Stimulated activated CD8-positive, alpha-beta memory T cell treated with anti-CD3 and anti-CD28 coated beads, Interleukin-15, amount 100 ng/mL, for 48 hours (primary cell): ENCODE measurements at places on chromosomes 6 and 20.

DNA sequence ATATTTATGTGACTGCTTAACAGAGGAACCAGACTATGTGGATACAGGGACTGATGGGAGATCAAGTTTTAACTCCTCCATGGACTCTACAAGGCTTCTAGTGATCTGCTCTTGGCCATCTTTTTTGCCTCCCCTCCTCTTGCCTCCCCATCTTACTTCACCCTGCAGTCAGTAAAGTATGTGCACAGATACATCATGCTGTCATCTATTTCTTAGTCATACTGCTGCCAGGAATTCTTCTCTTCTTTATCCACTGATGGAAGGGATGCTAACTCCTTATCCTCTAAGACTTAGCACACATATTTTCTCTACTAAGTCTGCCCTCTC is 27.6 kb upstream of the FAM83C start:
- DNase-seq: no peak

DNA sequence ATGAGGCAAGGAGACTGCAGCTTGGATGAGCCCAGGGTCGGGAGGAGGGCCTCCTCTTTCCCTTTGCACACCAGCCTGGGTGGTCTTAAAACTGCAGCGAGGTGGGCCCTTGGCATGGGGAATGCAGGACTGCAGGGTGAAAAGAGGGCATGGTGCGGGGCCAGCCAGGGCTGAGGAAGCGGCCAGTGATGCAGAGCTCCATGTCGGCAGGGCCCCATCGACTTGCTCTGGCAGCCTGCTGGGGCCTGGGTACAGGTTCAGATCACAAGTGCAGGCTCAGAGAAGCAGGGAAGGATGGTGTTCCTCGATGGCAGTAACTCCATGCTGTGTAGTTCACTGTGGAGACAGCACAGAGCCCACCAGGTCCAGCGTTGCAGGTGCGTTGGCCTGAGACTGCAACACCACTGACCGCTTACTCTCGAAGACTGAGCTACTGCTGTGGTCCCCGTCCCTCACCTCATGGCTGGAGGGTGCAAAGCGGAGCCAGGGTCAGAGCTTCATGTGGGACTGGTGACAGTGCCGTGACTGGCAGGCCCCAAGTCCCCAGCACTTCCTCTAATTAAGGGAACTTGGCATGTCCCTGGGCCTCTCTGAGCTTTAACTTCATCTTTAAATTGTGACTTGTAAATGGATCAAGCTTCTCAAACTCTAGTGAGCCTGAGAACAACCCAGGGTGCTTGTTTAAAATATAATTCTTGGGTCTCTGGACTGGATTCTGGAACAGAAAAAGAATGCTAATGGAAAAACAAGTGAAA is 223.2 kb downstream of the SYNDIG1 start:
- DNase-seq: no peak

GRCh38 chr20:2795451-2795850 is 5.0 kb downstream of the CPXM1 start:
- DNase-seq: no peak

- no peak for DNase-seq
These were observed 61.0 kb downstream of the TCP11 start for GRCh38 chr6:35080016-35080680.

GRCh38 chr6:170030821-170031471 is 259.9 kb downstream of the DLL1 start:
- no peak for DNase-seq

GRCh38 chr20:11222243-11222642 is 548.4 kb upstream of the JAG1 start:
- no peak for DNase-seq

DNA sequence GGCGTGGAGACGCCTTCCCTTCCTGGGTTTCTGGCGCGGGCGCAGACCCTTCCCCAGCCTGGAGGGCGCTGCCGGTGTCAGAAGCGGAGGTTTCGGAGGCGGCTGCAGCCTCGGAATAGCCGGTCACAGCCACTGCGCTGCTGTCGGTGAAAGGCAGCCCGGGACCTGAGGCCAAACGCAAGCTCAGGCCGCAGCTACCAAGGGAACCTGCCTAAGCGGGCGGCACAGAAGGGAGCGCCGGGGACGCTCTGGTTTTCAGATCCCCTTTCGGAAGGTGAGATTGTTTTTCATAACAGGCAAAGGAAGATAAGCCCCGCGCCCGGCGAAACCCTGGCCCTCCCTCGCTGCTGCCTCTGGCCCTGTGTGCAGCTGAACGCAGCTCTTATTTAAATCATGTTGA is 116.5 kb downstream of the FAM120B start:
- DNase-seq: no peak

DNA sequence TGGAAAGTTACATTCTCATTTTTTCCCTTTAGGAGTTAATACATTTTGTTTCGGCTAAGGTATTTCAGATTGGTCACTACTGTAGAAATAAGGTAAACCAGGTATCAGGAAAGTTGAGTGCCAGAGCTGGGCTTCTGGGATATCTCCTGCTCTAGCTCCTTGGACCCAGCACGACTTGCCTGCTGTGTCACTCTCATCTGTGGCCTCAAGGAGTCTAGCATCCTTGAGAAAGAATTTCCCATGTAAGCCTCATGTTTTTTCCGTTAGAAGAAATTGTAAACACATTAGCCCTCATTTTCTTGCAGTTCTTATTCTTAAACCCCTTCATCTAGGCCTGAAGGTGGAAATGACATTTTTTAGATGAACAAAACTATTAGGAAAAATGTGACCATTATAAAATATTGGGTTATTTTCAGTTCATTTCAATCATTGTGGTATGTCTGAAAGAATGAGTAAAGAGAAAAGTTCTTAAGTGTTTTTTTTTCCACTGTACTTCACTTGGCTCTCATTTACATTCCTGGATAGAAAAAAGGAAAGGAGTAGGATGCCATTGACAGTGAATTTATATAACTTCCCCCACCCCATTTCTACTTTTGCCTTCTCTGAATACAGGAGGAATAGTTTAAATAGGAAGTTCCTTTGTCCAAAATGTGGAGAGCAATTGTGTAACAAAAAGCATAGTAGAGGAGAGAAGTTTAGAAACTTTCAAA is 46.7 kb downstream of the CD2AP start:
- no peak for DNase-seq

- no peak for DNase-seq
These were observed 10.6 kb downstream of the HCRTR2 start for GRCh38 chr6:55184782-55185530.

GRCh38 chr6:24910331-24910960 is 25.3 kb downstream of the RIPOR2 start:
- no peak for DNase-seq

DNA sequence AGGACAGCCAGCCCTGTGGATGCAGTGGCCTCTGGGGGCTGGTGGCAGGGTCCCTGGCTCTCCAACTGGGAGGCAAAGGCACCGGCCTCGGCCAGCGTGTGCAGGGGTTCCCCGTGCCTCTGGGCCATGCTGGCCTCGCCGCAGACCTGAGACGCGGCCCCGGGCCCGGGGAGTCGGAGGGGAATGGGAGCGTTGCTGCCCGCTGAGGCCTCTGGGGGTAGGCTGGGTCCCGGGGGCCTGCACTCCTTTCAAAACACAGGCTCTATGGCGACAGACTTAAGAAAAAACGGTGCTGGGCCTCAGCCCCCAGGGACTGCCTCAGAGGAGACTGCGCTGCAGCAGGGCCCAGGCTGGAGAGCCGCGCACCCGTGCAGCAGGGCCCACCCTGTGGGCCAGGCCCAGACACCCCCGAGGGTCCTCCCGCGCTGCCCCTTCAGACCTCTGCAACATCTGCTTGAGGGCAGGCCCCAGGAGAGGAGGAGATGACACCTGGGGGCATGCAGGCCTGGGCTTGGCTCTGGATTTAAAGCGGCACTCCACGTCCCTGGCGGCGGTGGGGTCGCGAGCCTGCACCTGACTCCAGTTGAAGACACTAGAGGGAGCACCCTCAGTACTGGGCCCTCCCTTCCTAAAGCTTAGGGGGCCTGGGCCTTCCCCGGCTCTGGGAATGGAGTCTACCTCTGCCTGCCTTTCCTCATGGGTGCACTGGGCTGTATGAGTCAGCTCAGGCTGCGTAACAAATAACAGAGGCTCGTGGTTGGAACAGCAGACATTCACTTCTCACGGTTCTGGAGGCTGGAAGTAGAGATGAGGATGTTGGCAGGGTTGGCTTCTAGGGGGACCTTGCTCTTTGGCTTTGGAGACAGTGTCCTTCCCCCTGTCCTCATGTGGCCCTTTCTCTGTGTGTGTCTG is 117.4 kb upstream of the RPS6KA2 start:
- no peak for DNase-seq

DNA sequence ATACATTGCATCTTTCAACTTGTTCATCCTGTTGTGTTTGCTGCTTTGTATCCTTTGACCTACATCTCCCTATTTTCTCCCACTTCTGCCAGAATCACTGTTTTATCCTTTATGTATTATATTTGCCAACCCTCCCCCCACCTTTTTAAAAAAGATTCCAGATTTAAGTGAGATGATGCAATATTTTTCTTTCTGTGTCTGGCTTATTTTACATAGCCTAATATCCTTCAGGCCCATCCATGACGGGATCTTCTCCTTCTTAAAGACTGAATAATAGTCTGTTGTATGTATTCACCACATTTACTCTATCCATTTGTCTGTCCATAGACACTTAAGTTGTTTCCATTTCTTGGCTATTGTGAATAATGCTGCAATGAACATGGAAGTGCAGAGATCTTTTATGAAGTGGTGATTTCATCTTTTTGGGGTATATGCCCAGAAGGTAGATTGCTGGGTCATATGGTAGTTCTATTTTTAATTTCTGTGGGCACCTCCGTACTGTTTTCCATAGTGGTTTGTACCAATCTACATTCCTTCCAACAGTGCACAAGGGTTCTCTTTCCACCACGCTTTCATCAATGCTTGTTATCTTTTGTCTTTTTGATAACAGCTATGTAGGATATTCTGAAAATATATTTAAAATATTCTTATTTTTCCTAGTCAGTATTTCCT is 181.0 kb downstream of the CDKAL1 start:
- DNase-seq: no peak

DNA sequence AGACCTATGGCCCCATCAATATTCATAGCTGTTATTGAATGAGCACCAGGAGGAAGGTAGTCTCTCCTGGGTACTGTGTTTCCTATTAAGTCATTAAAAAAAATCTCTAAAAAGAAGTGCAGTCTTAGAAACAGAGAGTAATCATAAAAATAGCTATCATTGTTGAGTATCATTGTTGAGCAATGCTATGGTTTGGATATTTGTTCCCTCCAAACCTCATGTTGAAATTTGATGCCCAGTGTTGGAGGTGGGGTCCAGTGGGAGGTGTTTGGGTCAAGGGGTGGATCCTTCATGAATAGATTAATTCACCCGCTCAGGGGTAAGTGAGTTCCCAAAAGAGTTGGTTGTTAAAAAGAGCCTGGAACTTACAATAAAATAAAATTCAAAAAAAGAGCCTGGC is 88.1 kb upstream of the IYD start:
- DNase-seq: no peak

GRCh38 chr6:28282926-28283325 is 1.6 kb downstream of the PGBD1 start:
- DNase-seq: no peak

- no peak for DNase-seq
These were observed 247.0 kb downstream of the ESR1 start for GRCh38 chr6:152054441-152054840.

GRCh38 chr6:52135217-52135616 is 47.8 kb upstream of the PKHD1 start:
- DNase-seq: no peak

DNA sequence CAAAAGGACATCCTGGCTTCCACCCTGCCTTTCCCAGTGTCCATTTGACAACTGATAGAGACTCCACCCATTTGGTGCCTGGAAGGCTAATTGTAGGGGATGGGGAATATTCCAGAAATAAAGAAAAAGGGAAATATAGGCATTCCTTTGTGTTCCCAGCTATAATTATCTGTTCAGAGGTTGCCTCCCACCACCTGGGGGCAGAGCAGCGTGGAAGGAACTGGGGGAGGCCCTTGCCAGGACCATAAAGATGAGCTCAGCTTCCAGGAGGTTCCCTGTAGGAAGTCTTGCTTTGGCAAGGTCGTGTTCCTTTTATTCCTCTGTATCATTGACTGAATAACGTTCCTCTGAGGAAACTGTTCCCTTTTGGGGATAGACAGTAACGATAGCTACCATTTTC is 214.7 kb downstream of the TFAP2C start:
- DNase-seq: no peak

DNA sequence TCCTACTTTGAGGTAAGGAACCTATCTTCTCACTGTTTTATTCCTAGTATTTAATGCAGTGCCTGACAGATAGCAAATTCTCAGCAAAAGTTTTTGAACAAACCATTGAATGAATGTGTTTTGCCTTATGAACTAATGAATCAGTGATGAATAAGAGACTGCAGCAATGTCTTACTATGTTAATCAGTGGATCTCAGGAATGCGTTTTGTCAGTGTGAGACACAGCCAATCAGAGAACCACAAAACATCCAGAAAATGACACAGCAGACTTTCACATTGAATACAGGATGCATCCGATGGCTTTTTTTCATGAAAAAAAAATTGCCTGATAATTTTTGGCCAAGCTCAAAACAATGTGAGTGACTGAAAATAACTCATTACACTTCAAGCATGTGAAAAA is 270.5 kb downstream of the BMP2 start:
- no peak for DNase-seq

GRCh38 chr6:129398764-129399163 is 311.2 kb downstream of the ARHGAP18 start:
- DNase-seq: no peak

DNA sequence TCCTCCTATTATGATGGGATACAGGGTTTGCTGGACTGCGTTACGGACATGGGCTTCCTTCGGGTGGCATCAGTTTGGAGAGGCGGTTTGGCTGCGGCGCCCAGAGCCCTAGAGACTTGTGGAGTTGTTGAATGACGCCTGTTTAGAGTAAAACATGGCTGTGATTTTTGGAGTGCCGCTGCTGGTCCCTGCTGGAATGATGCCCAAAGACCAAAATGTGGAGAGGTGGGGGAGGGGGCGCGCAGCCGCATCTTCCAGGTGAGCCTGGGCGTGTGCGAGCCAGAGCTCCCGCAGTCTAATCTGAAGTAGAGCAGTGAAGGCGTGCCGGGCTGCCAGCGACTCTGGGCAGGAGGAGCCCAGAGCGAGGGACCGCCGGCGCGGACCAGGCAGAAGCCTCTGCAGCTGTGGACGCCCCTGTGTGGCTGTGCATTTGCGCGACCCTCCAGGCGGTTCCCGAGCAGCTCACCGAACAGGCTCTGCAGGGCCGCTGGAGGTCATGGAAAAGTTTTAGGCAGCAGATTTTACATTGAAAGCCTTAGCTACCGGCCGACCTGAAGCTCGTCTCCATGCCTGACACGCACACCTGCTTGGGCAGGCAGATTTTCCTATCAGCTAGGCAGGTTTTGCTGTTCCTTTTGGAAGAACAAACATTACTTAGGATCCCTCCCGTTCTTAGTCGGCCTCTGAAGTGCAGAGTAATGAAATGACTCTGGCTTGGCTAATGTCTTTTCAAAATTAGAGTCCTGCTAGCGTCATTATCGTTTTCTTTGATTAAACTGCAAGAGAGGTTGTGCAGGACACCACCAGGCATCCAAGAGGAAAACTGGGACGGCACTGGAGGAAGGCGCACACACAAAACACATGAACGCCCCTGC is 298.2 kb downstream of the PHACTR1 start:
- DNase-seq: no peak

- DNase-seq: no peak
These were observed 58.4 kb downstream of the DLGAP4 start for GRCh38 chr20:36364506-36364905.
